Activated CD4-positive, alpha-beta T cell treated with anti-CD3 and anti-CD28 coated beads, Interleukin-2, amount 50 U/mL, for 16 hours (primary cell): ENCODE measurements at places on chromosomes 2 and 18.

GRCh38 chr2:138329591-138329990, 172.0 kb upstream of the SPOPL start:
- DNase-seq, result no peak

DNA sequence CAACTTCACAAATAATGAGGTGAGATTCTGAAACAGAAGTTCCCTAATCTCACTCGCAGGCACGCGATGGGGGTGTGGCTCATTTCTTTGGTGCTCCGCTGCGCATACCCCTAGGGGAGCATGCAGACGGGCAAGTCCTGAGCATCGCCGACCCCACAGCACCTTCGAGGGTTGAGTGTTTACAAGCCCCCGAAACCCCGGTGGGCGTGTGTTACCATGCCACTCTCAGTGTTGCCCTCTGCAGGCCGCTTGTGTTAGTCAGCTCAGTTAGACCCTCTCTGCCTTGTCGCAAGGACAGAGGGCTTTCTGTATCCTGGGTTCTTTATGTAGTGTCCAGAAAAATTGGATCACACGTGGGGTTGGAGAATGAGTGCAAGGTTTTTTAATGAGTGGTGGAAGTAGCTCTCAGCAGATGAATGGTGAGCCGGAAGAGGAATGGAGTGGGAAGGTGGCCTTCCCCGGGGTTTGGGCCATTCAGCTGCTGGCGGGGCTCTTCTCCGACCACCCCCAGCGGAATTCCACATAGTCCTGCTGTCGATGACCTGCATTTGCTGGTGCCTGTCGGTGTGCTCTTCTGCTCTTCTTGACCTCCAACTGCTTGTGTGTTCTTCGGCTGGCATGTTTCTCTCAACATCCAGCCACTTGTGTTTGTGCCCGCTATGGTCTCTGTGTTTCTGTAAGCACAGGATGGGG, 191.3 kb downstream of the RPRM start:
- DNase-seq, result no peak

DNA sequence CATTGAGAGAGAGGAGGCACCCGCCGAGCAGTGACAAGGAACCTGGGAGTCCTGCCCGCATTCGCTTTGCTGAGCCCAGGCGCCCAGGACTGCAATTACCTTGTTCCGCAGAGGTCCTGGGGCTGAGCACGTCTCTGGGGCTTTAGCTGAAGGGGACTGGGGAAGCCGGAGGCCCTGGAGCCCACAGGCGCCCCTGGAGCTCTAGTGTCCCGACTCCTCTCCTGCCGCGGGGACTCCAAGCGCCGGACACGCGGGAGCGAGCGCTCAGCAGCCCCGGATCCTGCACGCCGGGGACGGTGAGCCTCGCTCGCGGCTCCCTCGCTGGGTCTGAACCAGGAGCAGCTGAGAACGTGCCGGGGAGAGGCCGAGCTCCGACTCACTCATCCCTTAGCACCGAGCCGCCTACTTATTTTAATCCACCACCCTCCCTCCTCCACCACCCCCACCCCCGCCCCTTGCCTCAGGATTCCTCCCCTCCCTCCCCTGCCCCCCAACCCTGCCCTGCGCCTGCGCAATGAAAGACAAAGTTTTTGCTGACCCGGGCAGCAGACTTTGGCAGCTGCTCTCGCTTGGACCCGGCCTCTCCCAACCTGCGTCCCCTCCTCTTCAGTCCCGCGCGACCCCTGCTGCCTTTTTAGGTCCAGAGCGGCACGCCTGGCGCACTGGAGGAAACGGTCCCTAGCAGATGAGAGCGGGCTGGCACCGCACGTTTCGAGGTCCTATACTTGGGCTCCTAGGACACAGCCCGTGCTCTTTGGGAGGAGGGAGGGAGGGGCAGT, at the start of gene OSR1:
Gene OSR1 (minus strand): TSS at position 382 of the 779 bp plus-strand sequence. CDS start 4,818 bp downstream, outside the sequence.
- DNase-seq, result no peak

DNA sequence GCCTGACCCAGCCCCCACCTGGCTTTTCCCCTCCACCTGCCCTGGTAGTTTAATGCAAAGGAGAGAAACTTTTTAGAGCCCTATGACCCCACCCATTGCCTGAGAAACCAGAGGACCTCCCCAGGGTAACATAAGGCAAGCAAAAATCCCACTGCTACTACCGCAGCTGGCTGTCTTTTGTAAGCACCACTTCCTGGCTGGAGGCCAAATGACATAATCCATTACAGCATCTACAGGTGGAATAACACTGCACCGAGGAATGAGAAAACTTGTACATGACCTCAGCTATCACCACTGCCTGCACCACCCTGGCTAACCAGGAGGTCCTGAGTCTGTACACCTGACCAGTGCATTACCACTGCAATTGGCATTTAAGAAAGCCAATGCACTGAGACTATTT, 149.6 kb upstream of the GALNT5 start:
- no peak for DNase-seq

DNA sequence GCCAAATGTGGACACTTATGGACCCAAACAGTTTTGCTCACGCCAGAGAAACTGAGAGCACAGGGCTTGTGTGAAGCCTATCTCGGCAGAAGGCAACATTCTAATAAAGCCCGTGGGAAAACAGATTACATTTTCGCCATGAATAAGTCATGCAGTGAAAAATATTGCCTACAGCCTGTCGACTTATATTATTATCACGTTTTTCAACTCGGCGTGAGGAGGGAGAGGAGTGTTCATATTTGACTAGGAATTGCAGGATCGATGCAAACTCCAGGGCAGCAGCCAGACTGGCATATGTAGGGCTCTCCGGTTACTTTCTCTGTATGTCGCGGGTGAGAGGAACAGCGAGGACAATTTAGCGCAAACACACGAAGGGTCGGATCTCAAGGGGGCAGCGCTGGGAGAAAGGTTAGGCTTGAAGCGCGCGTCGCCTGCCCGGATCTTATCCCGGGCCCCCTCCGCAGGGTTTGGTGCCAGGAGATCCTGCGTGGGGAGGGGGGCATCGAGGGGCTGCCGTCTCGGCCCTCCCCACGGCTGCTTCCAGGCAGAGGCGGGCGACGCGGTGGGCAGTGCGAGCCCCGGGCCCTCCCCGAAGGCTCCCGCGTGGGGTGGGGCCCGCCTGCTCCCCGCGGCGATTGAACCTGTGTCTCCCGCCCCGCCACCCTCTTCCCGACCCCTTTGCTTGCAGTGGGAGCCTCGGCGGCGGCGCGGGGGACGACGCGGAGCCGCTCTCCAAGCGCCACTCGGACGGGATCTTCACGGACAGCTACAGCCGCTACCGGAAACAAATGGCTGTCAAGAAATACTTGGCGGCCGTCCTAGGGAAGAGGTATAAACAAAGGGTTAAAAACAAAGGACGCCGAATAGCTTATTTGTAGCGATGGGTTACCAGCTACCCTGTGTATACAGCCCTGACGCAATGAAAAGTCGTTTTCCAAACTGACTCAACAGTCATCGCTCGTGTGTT, 4.4 kb downstream of the ADCYAP1 start:
- no peak for DNase-seq
